ENCODE measurements at places on chromosomes 7 and 10. TPM values are rescaled to one million over a fixed set of nuclear protein-coding genes. Genes with fewer than 3 reads are reported as not detected.

DNA sequence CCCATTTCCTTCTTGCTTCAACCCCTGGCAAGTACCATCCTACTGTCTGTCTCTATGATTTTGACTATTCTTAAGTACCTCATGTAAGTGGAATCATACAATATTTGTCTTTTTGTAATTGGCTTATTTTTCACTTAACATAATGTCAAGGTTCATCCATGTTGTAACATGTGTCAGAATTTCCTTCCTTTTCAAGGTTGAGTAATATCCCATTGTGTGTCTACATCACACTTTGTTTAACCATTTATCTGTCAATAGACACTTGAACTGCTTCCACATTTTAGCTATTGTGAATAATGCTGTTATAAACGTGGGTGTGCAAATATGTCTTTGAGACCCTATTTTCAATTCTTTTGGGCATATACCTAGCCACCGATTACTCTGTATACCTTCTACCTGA is 14.0 kb upstream of the CDK14 start:
- no peak for DNase-seq

- no peak for DNase-seq
Observed at GRCh38 chr10:22673785-22674572, 40.4 kb downstream of the PIP4K2A start.

DNA sequence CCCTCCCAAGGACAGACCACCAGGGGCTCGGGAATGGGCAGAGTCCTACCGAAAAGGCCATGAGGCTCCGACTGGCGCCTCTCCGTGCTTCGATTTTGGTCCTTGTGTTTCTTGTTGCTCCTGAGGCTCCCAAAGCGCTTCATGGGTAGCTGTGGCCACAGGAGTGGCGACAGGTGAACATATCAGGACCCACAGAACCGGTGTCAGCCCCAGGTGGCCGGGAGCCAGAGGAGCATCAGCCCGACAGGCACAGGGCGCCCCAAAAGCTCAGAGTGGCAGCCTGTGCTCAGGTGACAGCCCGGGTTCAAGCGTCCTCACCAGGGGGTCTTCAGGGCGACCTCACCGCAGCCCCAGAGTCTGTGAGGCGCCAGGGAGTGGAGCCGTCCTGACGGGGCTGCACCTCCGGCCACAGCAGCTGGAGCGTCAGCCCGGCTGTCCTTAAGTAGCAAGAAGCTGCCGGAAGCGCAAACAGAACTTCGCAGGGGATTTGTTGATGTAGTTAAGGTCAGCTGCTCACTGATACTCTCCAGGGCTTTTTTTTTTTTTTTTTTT is 141.0 kb downstream of the PRKAG2 start:
- DNase-seq: no peak

GRCh38 chr10:26446258-26446657 is 8.1 kb downstream of the APBB1IP start:
- DNase-seq: no peak

DNA sequence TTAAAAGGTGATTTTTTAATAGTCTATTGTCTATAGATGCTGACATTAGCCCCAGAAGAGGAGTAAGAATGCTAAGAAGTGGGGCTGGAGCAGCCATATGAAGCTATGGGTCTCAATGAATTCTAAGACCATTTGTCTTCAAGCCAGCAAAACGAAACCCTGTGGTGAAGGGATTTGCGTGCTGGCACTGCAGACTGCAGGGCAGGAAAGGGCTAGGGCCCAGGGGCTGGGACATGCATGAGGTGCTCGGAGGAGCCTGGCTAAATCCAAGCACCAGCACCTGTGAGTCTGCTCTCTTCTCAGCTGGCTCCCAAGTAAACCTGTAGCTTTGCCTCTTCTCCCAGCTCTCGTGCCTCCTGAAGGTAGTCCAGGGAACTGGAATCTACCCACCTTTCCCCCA is 1.3 kb upstream of the NDST2 start:
- DNase-seq: no peak

GRCh38 chr7:73870041-73870492 is 9.1 kb downstream of the TMEM270 start:
- DNase-seq: no peak

- DNase-seq: no peak
Observed at GRCh38 chr7:105118612-105119600, 104.9 kb downstream of the KMT2E start.

GRCh38 chr7:15747301-15747700 is 60.8 kb upstream of the MEOX2 start:
- no peak for DNase-seq

DNA sequence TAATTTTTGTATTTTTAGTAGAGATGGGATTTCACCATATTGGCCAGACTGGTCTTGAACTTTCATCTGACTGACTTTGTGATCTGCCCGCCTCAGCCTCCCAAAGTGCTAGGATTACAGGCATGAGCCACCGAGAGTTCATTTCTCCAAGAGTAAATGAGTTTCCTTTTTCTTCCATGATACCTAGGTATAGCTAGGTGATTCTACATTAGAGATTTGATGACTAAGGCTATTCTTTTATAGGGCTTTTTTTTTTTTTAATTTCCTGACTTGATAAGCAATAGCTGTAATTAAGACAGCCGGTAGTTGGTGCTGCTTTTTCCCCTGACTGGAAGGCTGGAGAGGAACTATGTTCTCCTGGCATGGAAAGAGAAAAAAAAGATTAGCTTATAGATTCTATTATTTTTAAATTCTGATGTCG is 3.3 kb downstream of the PTPN12 start:
- no peak for DNase-seq

GRCh38 chr7:138853448-138853847 is 55.5 kb upstream of the ATP6V0A4 start:
- DNase-seq: no peak

PRSS2 gene
- not detected for total RNA-seq

DNA sequence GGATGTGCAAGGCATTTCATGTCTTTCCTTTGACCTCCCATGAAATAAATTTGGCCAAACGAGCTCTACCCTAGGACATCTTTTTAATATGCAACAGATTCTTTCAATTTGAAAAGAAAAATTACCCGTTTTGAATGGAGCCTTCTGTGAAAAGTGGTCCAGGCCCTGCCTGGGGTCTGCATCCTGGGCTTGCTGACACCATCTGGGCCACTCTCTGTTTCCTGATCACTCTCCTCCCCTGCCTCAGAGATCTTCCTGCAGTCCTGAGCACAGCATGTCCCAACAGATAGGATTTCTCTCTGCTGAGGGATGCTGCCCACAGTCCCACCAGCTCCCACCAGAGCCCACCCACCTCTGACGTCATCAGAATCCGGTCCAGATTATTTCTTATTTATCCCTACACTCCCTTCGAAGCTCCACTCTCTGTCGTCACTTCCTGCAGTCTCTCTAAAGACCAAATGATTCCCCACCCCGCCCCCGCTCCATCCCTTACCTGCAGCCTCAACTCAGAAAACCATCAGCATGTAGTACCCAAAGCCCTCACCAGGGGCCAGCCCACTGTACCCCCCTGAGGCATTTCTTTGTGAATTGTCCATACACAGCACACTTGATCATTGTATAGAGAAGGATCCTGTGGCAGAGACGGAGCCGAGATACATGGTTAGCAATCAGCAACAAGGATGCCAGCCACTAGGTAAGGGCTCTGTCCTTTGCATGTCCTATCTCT is 192.1 kb upstream of the MGMT start:
- no peak for DNase-seq

- DNase-seq: no peak
Observed at GRCh38 chr10:95841661-95842498, 65.9 kb upstream of the CC2D2B start.

DNA sequence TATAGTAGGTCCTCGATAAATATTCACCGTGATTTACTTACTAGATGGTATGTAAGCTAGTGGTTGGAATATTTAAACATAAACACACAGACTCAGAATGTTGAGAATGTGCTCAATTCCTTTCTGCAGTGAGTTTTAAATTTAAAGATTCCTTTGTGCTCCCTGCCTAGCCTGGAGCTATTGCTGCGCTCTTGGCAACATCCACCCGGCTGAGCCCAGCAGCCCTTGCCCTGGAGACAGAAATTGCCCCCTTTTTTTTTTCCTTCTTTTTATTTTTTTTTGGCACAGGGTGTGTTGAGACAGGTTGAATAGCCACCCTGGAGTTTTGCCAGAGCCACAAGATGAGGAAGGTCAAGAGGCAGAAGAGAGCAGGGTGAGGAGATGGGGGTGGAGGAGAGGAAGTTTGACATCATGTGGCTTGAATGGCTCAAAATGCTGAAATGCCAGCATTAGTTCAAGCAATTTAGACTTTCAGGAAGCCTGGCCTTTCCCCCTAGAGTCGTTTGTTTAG is 180.8 kb downstream of the PRKCQ start:
- DNase-seq: no peak

GRCh38 chr10:75765789-75766096 is 334.3 kb downstream of the LRMDA start:
- no peak for DNase-seq

- DNase-seq: no peak
Observed at GRCh38 chr7:44733708-44734481, 14.8 kb upstream of the ZMIZ2 start.

DNA sequence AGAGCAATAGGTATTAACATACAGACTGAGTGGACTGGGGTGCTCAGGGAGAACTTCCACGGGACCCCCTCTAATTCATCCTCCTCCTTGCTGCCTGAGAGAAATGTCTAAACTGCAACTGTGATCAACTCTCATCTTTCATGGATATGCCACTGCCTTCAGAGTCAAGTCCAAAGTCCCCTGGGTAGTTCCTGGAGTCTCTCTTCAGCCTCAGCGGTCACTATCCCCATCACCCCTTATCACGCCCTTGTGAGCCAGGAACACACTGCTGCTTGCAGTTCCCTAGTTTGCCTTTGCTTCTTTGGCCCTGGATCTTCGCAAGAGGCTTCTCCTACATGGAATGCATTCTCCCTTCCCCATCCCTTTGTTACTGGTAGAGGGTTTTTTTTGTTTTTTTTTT is 58.7 kb upstream of the AUTS2 start:
- no peak for DNase-seq

LHFPL3 gene
- total RNA-seq: not detected

CHST12 gene
- 13.5 TPM for total RNA-seq

GRCh38 chr7:120973849-120974248 is 14.7 kb upstream of the CPED1 start:
- DNase-seq: no peak

DNA sequence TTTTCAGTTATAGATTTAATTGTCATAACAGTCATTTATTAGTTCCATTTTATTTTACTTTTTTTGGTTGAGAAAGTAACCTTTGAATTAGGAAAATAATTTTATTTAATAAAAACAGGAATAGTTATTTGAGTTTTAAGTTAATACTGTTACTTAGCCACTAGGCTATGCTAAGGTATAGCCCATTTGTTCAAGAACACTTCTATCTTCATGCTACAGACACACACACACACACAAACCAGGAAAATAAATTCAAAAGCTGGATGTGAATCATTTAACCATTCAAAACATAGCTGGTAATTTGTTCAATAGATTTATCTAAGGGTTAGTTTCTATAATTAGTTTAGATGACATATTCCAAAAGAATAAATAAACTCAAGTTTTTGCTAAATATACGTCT is 148.4 kb downstream of the RNF133 start:
- DNase-seq: no peak

DNA sequence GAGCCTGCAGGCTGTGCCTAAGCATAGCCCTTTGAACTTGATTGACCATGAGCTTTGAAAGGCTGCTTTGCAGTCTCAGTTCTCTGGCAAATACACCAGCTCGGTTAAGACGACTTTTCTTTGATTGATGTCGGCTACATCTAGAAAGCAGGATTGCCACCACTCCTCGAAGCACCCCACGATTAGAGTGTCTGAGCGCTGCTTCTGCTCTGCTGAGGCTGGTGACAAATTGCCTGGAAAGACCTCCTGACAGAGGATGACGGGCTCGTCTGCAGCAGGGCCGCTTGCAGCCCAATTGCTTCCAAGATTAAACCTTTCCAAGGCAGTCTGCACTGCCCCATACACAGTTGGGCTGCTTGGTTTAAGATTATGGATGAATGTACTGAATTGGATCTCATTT is 182.0 kb downstream of the CUX1 start:
- DNase-seq: no peak

CCAR1 gene
- 32.0 TPM for total RNA-seq

ASAH2 gene
- total RNA-seq: 2.0 TPM

GRCh38 chr10:55065185-55065584 is 264.2 kb upstream of the PCDH15 start:
- no peak for DNase-seq

CALHM1 gene
- not detected for total RNA-seq
